ENCODE measurements at places on chromosomes 5 and 9.

GRCh38 chr9:127586537-127586936, 25.5 kb upstream of the STXBP1 start:
- DNase-seq = peak; percentile 42

DNA sequence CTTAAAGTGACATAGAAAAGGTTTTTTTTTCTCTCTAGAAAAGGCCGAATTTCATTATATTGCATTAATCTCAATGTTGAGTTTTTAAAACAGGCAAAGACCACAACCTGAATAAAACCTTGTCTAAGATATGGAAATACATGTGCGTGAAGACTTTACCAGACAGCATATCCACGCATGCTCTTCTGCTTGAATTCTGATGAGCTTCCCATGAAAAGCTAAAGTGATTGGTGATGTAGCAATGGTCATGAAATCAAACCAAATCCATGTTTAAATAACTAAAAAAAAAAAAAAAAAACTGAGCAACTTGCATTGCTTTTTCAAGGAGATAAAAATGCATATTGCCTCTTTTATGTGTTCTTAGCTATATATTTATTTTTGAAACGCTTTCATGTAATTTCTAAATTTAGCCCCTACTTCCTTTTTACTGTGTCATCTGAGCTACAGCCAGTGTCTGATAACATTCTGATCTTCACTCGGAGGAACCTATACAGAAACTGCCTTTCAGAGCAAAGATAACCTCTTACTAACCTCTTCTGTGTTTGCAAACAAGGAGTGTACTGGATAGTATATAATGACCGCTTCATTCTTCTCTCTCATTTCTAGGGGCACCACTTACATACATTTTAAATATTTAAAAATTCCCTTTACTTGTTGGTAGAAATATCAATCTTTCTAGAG, 179.1 kb upstream of the GNA14 start:
- no peak for DNase-seq

GRCh38 chr5:39231705-39232525, 12.6 kb upstream of the FYB1 start:
- no peak for DNase-seq

DNA sequence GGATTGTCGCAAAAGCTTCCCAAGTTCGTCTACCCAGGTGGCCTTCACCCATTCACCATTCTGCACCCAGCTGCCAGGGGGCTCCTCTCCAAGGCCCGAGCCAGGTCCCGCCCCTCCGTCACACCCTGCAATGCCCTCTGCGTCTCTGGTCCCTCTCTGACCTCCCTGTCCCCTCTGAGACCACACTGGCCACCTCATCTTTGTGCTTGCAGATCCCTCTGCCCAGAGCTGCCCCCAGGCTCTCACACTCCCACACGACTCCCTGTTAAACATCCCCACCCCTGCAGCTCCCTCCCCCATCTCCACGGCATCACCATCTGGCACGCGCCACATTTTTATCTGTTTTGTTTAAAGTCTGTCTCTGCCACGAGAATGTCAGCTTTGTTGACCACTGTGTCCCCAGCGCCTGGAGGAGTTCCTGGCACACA, 243.6 kb downstream of the PBX3 start:
- no peak for DNase-seq

DNA sequence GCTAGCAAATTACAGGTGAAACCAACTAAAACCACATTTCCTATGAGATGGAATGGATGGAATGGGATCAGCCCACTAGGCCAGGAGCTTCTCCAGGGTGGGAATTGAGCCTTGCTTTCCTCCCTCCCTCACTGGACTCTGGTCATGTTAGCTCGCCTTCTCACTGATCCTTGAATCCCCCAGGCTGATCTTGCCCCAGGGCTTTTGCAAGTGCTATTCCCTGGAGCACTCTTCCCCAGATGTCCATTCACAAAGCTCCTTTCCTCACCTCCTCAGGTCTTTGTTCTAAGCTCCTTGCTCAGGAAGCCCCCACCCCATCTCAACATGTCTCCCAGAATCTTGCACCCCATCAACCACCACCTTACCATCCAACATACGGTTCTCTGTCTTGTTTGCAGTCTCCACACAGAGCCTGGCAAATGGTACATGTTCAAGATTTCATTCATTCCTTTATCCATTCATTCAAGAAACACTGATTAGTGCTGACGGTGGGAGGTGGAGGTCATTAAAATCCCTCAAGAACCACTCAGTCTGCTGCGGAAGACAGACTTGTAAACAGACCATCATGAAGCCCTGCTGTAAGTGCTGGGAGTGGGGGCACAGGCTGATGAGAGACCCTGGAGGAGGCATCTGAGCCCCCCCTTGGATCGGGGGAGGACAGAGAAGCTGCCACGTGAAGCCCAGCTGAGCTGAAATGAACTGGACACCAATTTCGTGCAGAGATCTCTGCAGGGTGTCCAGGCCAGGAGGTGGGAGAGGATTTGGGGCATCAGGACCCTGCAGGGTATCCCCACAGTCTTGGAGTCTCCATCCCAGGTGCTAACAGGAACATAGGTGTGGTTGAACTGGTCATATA, 141.7 kb downstream of the BARX1 start:
- DNase-seq = no peak

Measured in stimulated activated CD4-positive, alpha-beta T cell treated with anti-CD3 and anti-CD28 coated beads, Interleukin-1b, Interleukin-23, amount 100 ng/mL, for 24 hours (primary cell).